ENCODE measurements at places on chromosomes 11 and 22.

- no peak for DNase-seq
These were observed 178.7 kb downstream of the CADM1 start for GRCh38 chr11:115325523-115325922.

DNA sequence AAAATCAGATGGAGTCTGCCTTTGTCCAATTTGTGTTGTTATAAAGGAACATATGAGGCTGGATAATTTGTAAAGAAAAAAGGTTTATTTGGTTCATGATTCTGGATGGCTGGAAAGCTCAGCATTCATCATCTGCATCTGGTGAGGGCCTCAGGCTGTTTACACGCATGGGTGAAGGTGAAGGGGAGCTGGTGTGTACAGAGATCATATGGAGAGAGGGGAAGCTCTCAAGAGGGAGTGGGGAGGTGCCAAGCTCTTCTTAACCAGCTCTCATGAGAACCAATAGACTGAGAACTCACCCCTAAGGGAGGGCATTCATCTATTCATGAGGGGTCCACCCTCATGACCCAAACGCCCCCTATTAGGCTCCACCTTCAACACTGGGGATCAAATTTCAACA lies 40.0 kb downstream of the NEU3 start:
- no peak for DNase-seq

- no peak for DNase-seq
These were observed 72.0 kb downstream of the CD82 start for GRCh38 chr11:44637487-44637886.

DNA sequence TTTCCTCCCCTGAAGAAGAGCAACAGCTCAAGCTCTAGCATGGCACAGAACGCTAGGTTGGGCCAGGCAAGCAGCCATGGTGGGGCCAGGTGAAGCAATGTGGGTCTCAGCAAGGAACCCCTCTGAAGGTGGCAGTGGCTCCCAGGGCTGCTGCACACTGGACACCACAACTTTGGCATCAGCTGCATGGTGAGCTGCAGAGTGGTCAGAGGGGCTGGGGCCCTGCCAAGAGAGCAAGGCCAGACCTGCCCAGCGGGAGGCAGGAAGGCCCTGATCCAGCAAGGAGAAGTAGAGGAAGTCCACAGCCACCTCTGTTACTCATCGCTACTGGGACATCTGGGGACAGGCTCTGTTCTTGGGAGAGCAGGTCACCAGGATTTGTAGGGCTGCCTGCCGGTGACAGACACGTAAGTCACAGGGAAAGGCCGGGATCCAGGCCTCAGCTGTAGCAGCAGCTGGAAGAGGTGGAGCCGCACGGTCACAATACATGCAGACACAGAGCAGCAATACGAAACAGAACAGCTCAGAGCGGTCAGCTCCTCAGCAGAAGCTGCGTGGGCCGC lies 12.4 kb downstream of the CYB561A3 start:
- no peak for DNase-seq

DNA sequence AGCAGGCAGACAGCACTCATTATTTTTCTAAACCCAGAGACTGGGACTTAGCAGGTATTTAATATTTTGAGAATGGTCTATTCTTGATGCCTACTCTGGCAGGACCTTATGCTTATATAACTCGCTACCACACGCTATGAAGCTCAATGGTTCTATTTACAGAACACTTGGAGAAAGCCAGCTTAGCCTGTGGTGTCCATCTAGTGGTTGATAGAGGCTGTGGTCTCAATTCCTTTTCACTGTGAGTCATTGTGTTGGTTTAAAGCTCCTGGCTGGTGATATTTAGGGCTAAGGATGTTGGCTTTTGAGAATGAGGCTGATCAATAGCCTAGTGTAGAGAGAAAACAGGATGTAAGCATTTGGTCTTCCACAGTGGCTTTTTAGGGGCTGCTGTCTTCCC lies 206.4 kb downstream of the DBX1 start:
- peak; percentile 24 for DNase-seq

Measured in HCT116 (cell line).